ENCODE measurements at places on chromosomes 5 and 9.
A peak's percentile ranks its signal among the peaks of the same experiment; 100 is the strongest.

DNA sequence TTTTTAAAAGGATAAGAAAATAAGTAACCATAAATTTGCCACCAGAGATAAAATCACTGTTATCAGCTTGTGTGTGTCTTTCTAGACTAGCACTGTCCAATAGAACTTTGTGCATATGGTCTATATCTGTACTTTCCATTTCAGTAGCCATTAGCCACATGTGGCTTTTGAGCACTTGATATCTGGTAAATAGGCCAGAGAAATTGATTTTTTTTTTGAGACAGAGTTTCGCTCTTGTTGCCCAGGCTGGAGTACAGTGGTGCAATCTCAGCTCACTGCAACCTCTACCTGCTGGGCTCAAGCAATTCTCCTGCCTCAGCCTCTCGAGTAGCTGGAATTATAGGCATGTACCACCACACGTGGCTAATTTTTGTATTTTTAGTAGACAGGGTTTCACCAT is 17.8 kb downstream of the RBM27 start:
- DNase-seq: no peak

GRCh38 chr5:57383093-57383861 is 99.3 kb downstream of the ACTBL2 start:
- peak; percentile 82 for DNase-seq

DNA sequence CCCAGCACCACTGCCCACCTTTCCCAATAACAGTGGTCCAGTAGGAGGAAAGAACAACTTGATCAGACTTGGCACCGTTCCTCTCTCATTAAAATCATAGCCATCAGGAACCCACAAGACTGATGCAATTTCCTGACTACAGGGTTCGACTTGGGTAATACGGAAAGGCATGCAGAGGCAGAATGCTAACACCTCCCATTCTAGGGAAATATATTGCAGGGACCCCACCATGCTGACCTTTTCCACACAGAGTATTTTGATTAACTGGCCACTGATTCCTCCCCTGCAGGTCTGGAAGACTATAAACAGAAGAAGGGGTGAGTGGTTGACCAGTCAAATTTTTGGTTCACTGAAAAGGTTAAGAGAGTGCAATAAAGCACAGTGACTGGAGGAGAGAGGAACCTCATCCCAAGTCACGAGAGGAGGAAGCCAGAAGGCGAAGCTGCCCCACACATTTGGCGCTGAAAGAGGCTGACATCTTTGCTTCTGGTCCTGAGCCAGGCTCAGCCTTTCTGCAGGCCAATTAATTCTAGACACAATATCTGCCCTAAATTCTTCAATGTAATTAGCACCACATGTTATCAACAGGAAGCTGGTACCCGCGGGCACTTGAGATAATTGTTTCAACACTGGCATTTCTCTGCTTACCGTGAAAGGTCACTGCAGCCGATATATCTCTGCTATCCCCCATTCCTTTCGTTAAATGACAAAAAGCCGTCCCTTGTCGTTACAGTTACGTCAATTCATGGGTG is 64.7 kb upstream of the SPOCK1 start:
- peak; percentile 97 for DNase-seq

GRCh38 chr5:180865981-180866695 is 5.1 kb upstream of the ZFP62 start:
- DNase-seq: no peak

GRCh38 chr5:88667496-88668201 is 215.3 kb downstream of the MEF2C start:
- no peak for DNase-seq

DNA sequence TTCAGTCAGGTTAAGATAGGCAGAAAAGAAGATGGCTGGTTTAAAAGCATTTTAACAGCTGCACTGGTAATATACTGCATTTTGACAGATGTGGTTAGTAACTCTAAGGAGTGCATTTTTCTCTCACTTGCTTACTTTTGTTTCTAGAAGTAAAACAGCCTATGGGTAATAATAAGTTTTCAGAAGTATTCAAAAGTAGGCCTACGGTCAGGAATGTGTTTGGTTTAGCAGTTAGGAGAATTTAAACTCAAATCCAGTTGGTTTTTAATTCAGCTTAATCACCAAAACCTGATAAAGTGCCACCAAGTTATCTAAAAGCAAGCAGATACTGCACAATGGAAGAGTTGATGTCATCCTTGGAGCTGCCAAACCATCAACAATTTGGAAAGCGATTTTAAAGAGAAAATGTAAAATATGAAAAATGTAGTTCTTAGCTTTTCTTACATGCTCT is 160.3 kb downstream of the ARSB start:
- no peak for DNase-seq

DNA sequence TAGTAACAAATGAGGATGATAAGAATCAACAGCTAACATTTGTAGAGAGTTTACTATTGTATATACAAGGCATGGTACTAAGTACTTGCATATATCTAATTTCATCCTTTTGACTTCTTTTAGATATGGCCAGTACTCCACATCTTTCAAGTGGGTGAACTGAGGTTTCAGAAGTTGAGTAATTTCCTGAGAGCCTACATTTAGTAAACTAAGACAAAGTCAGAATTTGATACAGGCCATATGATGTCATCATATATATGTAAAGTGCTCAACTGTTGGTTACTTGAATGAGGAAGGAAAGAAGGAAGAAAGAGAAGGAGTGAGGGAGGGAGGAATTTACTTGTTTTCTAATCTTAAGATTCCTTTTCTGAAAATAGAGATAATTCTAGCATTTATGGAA is 52.8 kb downstream of the GRIA1 start:
- no peak for DNase-seq

DNA sequence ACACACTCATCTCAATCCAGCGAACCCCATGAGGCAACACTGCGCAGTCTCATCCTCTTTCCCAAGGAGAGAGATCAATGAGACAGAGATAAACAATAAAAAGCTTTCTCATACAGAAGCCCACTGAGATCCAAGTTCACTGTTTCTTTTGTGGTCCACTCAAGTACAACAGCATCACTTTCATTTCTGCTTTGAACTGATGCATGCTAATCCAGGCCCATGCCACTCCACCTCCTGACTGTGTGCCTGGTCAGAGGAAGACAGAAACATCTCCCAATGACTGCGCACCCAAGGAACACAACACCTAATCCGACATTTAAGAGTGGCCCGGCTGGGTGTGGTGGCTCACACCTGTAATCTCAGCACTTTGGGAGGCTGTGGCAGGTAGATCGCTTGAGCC is 104.0 kb downstream of the SERINC5 start:
- no peak for DNase-seq

DNA sequence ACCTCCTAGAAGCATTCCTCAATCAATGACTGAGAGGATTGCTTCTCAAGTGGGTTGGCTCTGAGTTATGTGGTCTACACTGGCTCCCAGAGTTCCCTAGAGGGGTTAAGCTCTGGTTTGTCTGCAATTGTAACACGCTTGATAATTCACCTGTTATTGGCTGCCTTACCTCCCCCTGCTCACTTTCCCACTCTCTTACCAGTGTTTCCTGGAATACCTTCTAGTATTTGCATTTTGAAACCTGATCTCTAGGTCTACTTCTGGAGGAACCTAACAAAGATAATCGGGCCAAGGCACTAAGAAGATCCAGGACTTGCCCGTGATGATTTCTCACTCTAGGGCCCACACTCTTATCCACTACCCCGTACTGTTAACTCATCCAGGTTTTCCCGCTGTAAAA is 110.1 kb upstream of the MAP3K1 start:
- DNase-seq: no peak

GRCh38 chr9:73981405-73981804 is 515.7 kb upstream of the RORB start:
- DNase-seq: no peak

DNA sequence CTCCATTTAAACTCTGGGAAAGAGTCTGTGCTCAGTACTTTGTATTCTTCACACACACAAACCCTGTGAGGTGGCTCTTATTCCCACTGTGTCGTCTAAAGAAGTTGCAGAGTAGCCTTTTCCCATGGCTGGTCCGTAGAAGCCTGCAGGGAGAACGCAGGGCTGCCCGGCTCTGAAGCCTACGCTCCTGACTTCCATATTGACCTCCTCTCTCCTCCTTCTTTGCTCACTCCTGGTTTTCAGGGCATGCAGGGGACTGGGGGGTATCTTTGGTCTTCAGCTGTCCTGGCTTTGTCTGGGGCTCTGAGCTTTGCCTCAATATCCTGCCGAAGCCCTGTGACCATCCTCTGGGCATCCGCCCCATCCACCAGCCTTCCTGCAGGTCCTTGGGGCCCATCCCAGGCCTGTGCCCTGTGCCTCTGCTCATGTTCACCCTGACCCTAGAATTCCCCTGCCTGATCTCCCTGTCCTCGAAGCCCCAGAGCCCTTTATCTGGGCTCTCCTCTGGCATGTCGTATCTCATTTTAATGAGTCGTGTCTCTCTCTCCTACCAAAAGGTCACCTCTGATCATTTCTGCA is 83.8 kb upstream of the FSTL4 start:
- DNase-seq: no peak

GRCh38 chr9:111599955-111600343 is 502 bp upstream of the PTGR1 start:
- DNase-seq: no peak

- DNase-seq: no peak
Observed at GRCh38 chr9:129497005-129497812, 123.7 kb downstream of the C9orf50 start.

GRCh38 chr5:179060116-179061008 is at the start of gene ZNF354C:
TSS of gene ZNF354C (plus strand) at chr5:179060373. CDS start at chr5:179062069, 1,696 bp downstream.
- DNase-seq: peak; percentile 83
